ENCODE measurements at places on chromosomes 5 and 9.

- no peaks in the 10 kb centered on the region for H3K27me3 ChIP-seq
- peaks cover 6% of the 10 kb centered on the region for H3K36me3 ChIP-seq
- H3K4me3 ChIP-seq = no peak overlapping the region
- peak; percentile 5 for DNase-seq
- H3K27ac ChIP-seq = no peak overlapping the region
Observed at GRCh38 chr9:93668261-93668871, 92.0 kb downstream of the PHF2 start.

- H3K4me1 ChIP-seq = peaks cover 1% of the 10 kb centered on the region
- no peak overlapping the region for H3K4me3 ChIP-seq
- H3K27ac ChIP-seq = no peak overlapping the region
- no peaks in the 10 kb centered on the region for H3K36me3 ChIP-seq
Observed at GRCh38 chr9:134972140-134972539, 54.4 kb upstream of the FCN1 start.

- no peak overlapping the region for H3K4me3 ChIP-seq
- DNase-seq = no peak
- H3K4me1 ChIP-seq = peaks cover 20% of the 10 kb centered on the region
- H3K27ac ChIP-seq = no peak overlapping the region
- H3K36me3 ChIP-seq = no peaks in the 10 kb centered on the region
- peaks cover 58% of the 10 kb centered on the region for H3K27me3 ChIP-seq
Observed at GRCh38 chr5:42035526-42035925, 110.4 kb downstream of the FBXO4 start.

DNA sequence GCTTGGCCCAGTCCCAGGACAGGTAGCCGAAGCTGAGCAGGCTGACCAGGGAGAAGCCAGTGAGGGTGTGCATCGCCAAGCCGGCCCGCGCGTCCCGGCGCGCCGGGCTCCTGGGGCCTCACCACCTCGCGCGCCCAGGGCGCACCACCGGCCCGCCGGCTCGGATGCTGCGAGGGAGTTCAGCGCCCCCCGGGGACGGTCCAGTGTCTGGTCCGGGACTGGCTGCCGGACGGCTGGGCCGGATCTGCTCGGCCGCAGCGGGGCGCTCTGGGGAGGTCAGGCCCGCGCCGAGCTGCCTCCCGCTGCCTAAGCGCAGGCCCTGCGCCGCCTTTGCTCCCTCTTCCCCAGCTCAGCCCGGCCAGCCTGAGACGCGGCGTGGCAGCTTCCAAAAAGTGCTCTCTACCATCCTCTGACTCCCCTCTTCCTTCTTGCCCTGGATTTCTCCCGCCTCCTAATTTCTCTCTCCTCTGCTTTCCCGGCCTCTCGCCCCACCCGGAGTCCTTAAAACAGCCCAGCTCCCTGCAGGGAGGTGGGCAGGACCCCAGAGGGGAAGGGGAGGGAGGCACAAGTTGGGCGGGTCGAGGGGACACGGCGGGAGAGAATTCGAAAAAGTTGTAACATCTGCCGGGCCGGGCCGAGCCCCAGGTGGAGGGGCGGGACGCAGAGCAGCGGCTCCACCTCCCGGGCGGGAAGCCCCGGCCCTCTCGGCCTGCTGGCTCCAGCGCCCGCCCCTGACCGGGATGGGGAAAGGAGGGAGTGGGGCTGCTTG lies at the start of gene ARSI:
ARSI (minus strand) TSS at position 605 of the 769 bp plus-strand sequence; CDS start at position 73, 532 bp downstream.
- peaks cover 67% of the 10 kb centered on the region for H3K27me3 ChIP-seq
- no peak for DNase-seq
- H3K27ac ChIP-seq = no peak within 1 kb of the TSS

Data from progenitor cell of endocrine pancreas (in vitro differentiated cells).